Stimulated activated CD4-positive, alpha-beta T cell treated with anti-CD3 and anti-CD28 coated beads, TNF-alpha, amount 100 ng/mL, for 48 hours (primary cell): ENCODE measurements at places on chromosomes 11 and 22.

DNA sequence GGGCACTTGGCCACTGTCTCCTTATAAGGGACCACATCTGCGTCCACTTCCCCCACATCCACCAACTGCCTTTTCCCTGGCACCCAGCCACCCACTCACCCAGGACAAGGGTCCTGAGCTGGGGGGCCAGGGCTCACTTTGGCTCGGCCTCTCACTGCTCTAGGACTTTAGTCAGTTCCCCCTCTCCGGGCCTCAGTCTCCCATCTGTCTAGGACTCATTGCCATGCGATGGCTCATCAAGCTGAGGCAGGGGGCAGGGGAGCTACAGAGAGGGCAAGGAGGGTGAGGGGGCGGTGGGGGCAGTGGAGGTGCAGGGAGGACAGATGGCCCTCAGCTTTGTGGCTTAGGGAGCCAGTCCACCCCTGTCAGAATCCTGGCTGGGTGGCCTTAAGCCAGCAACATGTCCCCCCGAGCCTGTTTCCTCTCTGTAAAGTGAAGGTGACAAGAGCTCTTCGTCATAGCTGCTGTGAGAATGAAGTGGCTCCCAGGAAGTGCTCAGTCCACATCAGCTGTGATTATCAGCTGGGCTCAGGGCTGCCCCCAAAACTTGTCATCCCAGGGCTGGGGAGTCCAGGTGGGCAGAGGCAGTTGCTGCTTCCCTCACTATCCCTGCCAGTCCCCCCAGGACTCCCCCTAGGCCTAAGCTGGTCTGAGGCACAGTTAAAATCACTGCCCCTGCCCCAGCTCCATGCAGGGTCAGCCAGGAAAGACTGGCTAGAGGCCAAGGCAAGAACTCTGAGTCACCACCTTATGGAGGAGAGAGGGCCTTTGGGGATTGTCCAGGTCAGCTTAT, 14.9 kb downstream of the RAC2 start:
- no peak for DNase-seq

DNA sequence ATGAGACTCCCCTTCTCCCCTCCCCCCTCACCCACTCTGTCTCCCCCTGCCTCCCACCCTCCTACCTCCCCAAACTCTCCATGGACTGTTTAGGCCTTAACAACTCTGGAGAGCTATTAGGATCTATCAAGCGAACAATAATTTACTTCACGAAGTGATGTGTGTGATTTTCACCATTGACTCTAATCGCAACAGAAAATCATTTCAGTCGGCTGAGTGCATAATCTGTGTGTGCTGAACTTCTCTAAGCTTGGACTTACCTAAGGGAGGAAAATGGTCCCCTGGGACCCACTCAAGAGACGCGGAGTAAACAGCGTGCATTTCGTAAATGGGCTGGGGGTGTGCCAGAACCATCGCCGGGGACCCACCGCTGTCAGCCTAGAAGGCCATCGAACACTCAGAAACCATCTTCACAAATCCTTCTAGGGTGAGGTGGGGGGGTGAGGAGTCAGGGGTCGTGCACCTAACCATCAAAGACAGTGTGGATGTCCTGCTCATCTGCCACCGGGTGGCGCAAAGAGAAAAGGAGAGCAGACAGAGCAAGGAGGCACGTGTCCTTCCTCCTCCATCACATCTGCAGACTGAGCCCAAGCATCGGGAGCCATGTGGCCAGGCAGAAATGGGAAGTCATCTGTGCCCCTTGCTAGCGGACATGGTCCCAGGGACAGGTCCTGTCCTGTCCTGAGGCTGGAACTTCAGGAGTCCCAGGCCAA, 62.1 kb upstream of the NUP50 start:
- peak; percentile 21 for DNase-seq

- DNase-seq: no peak
These were observed 6.5 kb downstream of the KBTBD3 start for GRCh38 chr11:106070606-106071005.

DNA sequence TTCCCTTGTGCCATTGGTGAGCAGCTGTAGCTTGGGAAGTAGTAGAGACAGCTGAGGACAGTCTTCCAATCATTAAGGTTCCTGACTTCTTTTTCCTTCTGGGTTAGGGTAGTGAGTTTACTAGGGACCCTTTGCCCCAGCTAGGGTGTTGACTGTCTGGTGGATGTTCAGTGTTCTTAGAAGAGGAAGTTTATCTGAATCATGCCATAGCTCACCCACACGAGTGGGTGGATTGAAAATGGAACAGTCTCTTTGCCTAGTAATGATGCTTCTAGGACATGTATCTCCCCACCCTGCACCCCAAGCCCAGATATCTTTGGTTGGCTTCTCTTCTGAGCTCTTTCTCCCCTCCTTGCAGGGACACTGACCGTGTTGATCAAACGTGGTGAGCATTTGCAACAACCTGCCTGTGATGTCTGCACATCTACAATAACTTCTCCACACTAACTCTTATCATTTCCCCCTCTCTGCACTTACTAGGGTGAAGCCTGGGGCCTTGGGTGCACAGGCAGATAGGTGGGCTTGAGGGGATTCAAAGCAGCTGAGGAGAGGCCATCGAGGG, 57.1 kb upstream of the HORMAD2 start:
- no peak for DNase-seq

GRCh38 chr11:115267871-115268270, 236.3 kb downstream of the CADM1 start:
- no peak for DNase-seq

- DNase-seq: no peak
These were observed at the start of gene MRGPRX2 for GRCh38 chr11:19060629-19061028. Gene MRGPRX2 (minus strand): TSS chr11:19060717. CDS start chr11:19056402, 4,315 bp downstream.

DNA sequence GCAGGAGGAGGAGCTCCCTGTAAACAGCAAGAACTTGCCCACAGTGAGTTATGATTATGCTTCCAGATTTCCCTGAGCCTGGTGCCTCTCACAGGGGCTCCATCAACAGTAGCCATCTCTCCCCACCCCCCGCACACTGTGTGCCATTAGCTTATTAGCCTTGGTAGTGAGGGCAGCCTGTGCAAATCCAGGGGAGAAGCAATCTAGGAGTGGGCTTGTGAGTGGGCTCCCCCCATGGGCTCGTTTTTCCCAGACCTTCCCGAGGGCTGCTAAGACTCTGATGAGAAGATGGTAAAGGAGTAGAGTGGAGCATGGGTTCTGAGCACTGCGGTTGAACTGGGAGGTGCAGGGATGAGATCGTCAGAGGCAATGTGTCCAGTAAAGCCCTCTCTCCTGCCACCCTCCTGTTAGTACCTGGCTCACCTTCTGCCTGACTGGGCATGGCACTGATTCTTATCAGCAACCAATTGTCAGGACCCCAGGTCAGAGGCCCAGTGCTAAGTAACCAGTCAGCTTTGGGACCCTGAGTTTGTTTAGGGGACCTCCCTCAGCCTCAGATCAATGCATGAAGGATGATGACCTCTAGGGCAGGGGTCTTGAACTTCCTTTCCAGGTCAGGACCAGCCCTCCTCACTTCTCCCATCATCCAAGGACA, 38.4 kb upstream of the TP53I11 start:
- DNase-seq: no peak

GRCh38 chr22:23281406-23282088, 101.2 kb downstream of the BCR start:
- peak; percentile 66 for DNase-seq

GRCh38 chr22:27420817-27421361, 380.7 kb downstream of the MN1 start:
- no peak for DNase-seq

DNA sequence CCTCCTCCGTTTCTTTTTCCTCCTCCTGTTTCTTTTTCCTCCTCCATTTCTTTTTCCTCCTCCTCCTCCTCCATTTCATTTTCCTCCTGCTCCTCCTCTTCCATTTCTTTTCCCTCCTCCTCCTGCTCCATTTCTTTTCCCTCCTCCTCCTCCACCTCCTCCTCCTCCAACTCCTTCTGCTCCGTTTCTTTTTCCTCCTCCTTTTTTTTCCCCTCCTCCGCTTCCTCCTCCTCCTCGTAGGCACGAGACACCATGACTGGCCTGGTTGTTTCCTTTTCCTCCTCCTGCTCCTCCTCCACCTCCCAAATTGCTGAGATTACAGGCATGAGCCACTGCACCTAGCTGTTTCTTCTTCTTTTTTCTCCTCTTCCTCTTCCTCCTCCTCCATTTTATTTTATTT, 25.6 kb upstream of the DRICH1 start:
- no peak for DNase-seq

GRCh38 chr22:25762147-25762546, 20.2 kb downstream of the MYO18B start:
- DNase-seq: no peak

DNA sequence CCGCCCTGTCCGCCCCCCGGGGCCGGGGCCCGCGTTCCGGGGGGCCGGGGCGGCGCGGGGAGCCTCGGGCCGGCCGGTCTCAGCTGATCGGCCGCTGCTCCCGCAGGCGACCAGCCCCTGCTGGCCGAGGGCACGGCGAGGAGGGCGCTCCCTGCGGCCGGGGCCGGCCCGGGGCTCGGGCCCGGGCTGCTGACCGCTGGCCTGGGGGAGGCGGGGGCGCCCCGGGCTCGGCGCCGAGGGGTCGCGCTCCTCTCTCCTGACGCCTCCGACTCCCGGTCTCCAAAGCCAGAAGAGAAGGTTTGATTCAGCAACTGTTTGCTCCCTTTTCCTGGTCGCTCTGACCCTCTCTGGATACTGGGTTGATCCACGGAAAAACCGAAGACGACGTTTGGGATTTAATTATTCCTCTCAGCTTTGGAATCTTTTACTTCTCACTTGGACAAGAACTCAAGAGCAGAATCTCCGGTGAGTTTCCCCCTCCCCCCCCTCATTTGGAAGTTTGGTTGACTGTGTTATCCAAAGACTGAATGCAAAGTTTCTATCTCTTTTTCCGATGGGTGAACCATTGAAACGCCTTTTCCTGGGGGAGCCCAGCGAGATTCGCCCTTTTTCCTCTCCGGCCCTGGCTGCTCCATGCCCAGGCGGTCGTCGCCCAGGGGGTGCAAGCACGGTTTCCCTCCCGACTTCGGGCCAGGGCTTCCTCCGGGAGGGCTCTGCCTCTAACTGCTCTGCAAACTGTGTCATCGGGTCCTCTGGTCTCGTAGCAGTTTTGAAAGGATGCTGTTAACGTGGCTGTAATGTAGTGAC, 725 bp downstream of the KDM2A start:
- DNase-seq: no peak

- no peak for DNase-seq
These were observed 340.8 kb upstream of the MTNR1B start for GRCh38 chr11:92628401-92629292.

DNA sequence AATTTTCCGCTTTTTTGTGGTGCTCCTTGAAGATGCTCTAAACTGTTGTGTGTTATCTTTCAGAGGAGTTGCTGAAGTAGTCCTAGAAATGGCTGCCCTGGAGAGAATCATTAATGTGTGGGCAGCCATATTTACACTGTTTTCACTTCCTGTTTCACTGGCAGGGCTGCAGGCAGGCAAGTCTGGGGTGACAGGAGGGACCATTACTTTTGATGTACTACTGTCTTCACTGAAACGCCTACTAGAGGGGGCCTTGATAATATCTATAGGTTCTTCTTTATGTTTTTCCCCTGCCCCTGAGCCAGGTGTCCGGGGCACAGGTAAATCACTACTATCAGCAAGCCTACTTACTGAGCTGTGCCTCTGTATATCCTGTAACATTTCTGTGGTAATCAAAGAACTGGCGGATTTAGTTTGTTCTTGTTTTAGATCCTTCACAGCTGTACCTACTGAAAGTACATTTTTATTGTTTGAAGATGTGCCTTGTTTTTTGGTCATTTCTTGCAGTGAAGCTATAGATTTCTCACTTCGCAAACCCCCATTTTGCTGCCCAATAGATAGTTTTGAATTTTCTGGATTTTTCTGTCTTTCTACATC, 39.7 kb downstream of the ACAT1 start:
- DNase-seq: no peak

- DNase-seq: no peak
These were observed 231.2 kb downstream of the NTM start for GRCh38 chr11:131601586-131601985.

GRCh38 chr22:36948273-36949225, 35.1 kb downstream of the CSF2RB start:
- no peak for DNase-seq
